ENCODE measurements at places on chromosomes 3 and 15.

DNA sequence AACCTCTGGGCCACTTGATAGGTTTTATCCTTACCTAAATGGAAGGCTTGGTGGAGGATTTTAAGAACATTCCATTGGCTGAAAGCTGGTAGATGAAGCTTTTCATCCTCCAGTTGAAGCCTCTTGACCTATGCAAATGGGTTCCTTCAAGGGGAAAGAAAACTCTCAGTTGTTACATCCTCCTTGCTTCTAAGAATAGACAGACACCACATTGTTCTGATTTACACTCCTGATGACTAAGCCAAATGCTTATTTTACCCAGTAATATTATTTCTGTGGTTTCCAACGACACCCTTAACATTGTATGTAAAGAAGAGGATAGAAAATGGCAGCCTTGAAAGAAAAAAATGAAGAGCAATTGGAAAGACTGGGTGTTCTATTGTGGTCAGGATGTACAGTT, 480.5 kb downstream of the OTOL1 start:
- no peak for DNase-seq

DNA sequence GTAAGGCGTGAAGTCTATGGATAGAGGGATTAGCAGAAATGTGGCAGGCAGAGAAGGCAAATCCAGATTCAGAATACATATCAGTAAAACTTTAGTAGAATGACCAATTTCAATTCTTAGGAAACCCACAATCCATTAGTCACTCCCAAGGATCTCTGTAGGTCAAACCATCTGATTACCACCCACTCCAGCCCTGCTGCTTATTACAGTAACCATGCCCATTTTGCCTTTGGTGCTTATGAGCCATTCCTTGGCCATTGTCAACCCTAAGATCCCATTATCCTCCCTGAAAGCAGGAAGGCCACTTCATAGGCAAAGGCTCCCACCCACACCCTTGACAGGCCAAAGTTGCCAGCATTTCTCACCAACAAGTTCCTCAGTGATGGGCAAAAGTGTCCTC, 5.1 kb upstream of the KLHL40 start:
- DNase-seq = no peak

GRCh38 chr3:10007126-10007782, 19.0 kb upstream of the FANCD2 start:
- no peak for DNase-seq

GRCh38 chr3:171585039-171585438, 124.8 kb upstream of the TNIK start:
- DNase-seq = no peak

- DNase-seq = no peak
Measured at GRCh38 chr3:176931991-176932390, 265.3 kb downstream of the TBL1XR1 start.

GRCh38 chr15:90933301-90933700, 952 bp upstream of the HDDC3 start:
- no peak for DNase-seq

DNA sequence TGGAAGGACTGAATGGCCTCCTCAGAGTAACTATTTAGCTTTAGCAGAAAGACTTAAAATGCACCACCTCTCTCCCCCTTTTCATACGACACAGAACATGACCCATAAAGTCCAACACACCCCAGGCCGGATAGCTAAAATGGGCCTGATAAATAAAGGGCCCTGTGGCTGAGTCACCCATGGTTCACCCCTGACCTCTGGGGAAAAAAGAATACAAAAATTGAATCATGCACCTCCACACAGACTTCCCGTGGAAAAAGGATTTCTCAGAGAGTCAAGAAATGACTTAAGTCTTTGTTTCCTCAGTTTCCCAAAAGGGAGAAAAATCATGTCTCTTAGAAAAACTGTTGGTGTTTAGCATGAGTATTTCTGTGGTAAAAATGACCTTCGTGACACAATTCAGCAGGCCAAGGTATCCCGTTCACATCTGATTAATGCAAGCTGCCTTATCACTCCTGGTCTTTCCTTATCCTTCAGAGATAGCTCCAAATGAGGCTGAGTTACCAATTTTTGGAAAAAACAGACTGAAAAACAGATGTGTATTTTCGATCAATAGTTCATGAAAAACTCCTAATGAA, 34.0 kb upstream of the ARHGEF3 start:
- DNase-seq = no peak

DNA sequence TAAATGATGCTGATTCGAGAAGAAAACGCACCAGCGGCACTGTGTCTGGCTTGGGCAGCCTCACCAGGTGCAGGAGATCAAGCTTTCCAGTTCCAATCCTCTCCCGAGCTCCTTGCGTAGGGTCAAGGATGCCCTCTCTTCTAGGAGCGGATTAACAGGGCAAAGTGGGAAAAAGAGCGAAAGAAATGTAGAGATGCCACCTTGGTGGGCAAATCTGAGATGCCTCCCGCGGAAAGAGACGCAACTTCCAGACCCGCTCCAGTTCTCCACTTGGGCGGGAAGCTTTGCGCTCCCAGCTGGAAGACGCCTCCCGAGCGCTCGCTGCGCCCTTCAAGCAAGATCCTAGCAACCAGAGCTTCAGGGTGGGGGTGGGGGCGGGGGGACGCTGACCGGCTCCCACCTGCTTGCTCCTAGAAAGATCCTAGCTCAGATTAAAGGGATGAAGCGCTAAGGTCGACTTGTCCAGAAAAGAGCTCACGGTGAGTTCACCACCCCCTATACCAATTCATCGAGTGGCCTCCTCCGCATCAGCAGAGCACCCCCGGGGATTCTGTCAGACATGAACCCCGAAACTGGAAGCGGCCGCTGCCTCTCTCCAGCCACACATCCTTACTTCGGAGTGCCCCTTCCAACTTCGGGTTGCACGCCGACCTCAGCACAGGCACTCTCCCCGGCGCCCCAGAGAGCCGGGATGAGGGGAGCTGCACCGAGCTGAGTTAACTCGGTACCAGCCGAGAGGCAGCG, 769 bp downstream of the TAFA4 start:
- no peak for DNase-seq

- DNase-seq = no peak
Measured at GRCh38 chr3:54307566-54308180, 185.3 kb downstream of the CACNA2D3 start.

DNA sequence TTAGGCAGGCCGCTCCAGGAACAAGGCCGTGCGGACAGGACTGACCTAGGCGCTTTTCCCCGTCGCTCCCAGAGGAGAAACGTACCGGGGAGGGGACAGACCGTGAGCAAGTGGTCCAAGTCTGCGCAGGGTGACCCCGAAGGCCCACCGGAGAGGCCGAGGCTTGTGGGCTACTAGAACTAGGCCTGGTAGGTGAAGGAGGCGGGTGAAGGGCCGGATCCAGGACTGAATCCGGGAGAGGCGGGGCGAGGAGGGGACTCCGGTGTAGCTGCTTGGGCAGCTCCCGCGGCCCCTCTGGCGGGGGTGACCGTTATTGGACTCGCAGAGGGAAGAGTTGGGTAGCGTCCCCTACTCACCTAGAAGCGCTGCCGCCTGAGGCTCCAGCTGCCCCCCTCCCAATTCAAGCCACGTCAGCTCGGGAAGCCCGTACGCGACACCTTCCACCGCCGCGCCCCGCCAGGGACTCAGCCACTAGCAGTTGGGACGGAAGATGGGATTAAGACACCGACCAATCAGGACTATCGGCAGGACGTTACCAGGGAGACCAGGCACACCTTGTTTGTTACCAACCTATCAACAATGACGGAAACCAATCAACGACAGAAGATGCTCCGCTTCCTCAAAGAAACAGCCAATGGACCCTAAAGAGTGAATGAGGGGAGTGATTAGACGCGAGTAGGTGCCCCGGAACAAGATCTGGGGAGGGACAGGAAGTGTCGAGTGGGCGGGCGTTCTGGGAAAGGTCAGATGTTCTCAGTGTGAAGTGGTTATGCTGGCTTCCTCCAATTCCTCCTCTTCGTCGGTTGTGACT, at the start of gene GOLGB1:
Gene GOLGB1 (minus strand): TSS at position 466 of the 811 bp plus-strand sequence. CDS start 18,770 bp downstream, outside the sequence.
- DNase-seq = peak; percentile 72

DNA sequence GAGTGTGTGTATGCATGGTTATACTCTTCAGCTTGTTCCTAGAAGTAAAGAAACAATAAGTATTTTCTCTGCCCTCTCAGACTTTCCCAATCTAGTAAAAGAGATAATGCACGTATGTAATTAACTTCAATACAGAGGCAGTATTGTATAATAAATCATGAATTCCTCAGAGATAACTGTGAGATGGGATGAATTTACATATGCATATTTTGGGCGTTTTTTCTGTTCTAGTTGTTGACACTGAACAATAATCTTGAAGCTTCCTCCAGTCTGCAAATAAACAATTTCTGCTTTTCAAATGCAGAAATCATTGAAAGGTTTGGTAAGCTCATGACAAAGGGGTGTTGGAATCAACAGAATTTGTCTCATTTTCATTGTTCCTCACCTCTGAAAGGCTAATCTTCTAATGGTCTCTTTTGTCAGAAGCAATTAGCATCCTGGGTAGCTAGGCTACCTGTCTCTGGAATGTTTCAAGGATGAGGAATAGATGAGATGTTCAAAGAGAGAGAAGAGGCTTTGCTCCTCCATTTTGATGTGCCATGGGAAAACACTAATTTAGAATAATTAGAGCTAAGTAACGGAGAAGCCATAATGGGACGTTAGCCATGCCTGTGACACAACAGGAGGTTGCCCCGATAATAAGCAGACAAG, 43.3 kb upstream of the SIAH2 start:
- DNase-seq = no peak
